ENCODE measurements at places on chromosomes 12 and 14.

DNA sequence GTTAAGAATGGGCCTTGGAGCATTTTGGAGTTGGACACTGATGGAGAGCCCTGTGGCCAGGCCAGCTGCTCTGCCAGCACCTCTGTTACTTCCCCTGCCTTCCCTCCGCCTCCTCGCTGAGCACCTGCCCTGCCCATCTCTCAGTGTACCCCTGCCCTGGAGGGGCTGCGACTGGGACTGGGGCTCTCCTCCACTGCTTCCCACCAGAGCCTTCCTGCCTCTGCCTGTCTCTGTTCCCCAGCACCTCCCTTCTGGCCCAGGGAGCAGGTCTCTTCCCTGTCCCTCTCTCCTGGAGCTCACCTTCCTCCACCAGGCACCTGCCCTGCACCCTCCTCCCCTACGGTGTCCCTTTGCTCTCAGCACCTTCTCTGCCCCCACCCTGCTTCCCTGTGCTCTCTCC, 62.1 kb downstream of the WDR20 start:
- H3K4me1 ChIP-seq: no peaks in the 10 kb centered on the region
- H3K27ac ChIP-seq: no peak overlapping the region
- H3K36me3 ChIP-seq: no peaks in the 10 kb centered on the region
- DNase-seq: no peak
- H3K4me3 ChIP-seq: no peak overlapping the region

DNA sequence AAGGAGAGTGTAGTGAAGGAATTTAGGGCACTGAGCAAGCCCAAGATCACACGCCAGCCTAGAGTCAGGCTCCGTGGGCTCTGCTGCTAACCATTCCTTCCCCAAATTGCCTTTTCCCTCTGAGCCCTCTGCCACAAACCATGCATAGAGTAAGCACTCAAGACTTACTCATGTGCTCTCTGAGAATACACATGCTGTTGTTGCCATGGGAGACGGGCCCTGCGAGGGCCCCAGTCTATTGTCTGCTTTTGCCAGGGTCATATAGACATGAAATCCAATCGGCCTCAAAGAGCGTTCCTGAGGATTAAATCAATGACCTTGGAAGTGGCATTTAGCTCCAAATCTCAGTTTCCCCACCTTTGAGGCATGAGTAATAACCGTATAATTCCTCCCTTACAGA, 48.7 kb upstream of the WSCD2 start:
- no peaks in the 10 kb centered on the region for H3K27me3 ChIP-seq
- DNase-seq: no peak
- no peak overlapping the region for H3K27ac ChIP-seq
- no peaks in the 10 kb centered on the region for H3K36me3 ChIP-seq

- DNase-seq: no peak
- H3K36me3 ChIP-seq: no peaks in the 10 kb centered on the region
- H3K4me3 ChIP-seq: no peak overlapping the region
- no peaks in the 10 kb centered on the region for H3K27me3 ChIP-seq
These were observed 6.1 kb upstream of the CD9 start for GRCh38 chr12:6193853-6194815.

GRCh38 chr14:100972118-100972897, 68.8 kb upstream of the RTL1 start:
- H3K27ac ChIP-seq: no peak overlapping the region
- H3K27me3 ChIP-seq: no peaks in the 10 kb centered on the region
- H3K4me3 ChIP-seq: no peak overlapping the region
- H3K36me3 ChIP-seq: no peaks in the 10 kb centered on the region

- no peaks in the 10 kb centered on the region for H3K27me3 ChIP-seq
- H3K4me3 ChIP-seq: no peak overlapping the region
These were observed 13.3 kb upstream of the FBXW8 start for GRCh38 chr12:116897476-116897875.

- H3K27me3 ChIP-seq: peaks cover 66% of the 10 kb centered on the region
- H3K4me1 ChIP-seq: no peaks in the 10 kb centered on the region
- no peak within 1 kb of the TSS for H3K27ac ChIP-seq
- no peaks in the 10 kb centered on the region for H3K36me3 ChIP-seq
- no peak for DNase-seq
- H3K4me3 ChIP-seq: no peak within 1 kb of the TSS
These were observed at the start of gene OTX2 for GRCh38 chr14:56810147-56810719. Gene OTX2, minus strand, starts transcription at chr14:56810479. Its CDS starts 5,023 bp downstream, at chr14:56805456.
